Heart left ventricle (tissue), 16 donors: ENCODE measurements at places on chromosomes 4 and X. TPM values are rescaled to one million over a fixed set of nuclear protein-coding genes. Genes with fewer than 3 reads are reported as not detected.

- no peaks in the 10 kb centered on the region for H3K27me3 ChIP-seq
- no peak for DNase-seq
- peaks cover 22% of the 10 kb centered on the region for H3K4me1 ChIP-seq
Measured at GRCh38 chr4:48798117-48798516, 18.0 kb upstream of the FRYL start.

POU3F4 gene
- not detected for total RNA-seq

GATA1 gene
- not detected for total RNA-seq

- no peak overlapping the region for H3K4me3 ChIP-seq
- no peak overlapping the region for H3K27ac ChIP-seq
- DNase-seq, result no peak
- H3K27me3 ChIP-seq, result no peaks in the 10 kb centered on the region
Measured at GRCh38 chrX:104118765-104119164, 6.4 kb downstream of the ZCCHC18 start.

TLR2 gene
- total RNA-seq, result 4.3 TPM

NAA11 gene
- not detected for total RNA-seq

DNA sequence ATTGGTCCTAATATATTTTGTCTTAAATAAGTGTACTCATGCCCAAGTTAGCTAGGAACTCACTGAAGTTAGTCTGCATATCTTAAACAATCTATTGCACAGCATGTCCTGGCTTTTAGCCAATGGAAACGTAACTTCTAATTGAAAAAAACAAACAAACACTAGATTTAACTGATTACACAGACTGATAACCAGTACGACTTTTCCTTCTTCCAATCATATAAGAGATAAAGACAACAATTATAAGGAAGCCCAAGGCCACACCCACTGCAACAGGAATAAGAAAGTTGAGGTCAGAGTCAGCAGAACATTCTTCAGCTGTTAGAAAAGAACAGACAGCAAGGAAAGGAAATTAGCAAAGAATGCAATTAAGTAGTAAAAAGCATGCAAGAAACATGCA, 40.8 kb downstream of the LAMP2 start:
- peaks cover 4% of the 10 kb centered on the region for H3K4me1 ChIP-seq
- H3K4me3 ChIP-seq, result no peak overlapping the region
- no peak overlapping the region for H3K27ac ChIP-seq

CXCL13 gene
- total RNA-seq, result not detected

DNA sequence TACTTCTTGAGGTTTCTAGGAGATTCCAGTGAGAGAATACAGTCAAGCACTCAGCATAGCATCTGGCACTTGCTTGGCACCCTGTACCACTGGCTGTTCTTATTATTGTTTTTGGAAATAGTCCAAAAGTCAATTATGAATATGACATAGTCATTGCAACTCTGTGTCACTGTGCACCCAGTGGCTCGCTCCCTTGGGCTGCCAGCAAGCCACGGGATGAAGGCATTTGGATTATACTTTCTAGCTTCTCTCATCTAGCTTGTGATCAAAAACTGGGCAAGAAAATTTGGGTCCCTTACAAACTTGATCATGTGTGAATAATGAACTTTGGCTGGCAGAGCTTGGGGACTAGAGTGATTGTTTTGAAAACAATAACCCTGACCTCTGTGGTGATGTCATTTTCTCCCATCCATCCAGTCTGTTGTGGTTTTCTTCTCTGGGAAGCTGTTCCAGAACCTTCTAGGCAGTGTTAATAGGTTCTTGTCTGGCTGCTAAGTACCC, 32.7 kb upstream of the LIMCH1 start:
- H3K27me3 ChIP-seq, result no peaks in the 10 kb centered on the region
- peaks cover 26% of the 10 kb centered on the region for H3K4me1 ChIP-seq
- H3K27ac ChIP-seq, result no peak overlapping the region
- no peak overlapping the region for H3K4me3 ChIP-seq

GPC3 gene
- total RNA-seq, result 3.2 TPM

- no peak overlapping the region for H3K27ac ChIP-seq
- H3K36me3 ChIP-seq, result no peaks in the 10 kb centered on the region
- no peak overlapping the region for H3K4me3 ChIP-seq
- no peaks in the 10 kb centered on the region for H3K27me3 ChIP-seq
- no peak for DNase-seq
Measured at GRCh38 chrX:125826774-125827451, 339.2 kb downstream of the DCAF12L2 start.

- H3K36me3 ChIP-seq, result no peaks in the 10 kb centered on the region
- no peak for DNase-seq
- H3K27me3 ChIP-seq, result no peaks in the 10 kb centered on the region
- no peak overlapping the region for H3K4me3 ChIP-seq
- H3K4me1 ChIP-seq, result peaks cover 5% of the 10 kb centered on the region
Measured at GRCh38 chr4:14087921-14088320, 460.4 kb upstream of the BOD1L1 start.

DNA sequence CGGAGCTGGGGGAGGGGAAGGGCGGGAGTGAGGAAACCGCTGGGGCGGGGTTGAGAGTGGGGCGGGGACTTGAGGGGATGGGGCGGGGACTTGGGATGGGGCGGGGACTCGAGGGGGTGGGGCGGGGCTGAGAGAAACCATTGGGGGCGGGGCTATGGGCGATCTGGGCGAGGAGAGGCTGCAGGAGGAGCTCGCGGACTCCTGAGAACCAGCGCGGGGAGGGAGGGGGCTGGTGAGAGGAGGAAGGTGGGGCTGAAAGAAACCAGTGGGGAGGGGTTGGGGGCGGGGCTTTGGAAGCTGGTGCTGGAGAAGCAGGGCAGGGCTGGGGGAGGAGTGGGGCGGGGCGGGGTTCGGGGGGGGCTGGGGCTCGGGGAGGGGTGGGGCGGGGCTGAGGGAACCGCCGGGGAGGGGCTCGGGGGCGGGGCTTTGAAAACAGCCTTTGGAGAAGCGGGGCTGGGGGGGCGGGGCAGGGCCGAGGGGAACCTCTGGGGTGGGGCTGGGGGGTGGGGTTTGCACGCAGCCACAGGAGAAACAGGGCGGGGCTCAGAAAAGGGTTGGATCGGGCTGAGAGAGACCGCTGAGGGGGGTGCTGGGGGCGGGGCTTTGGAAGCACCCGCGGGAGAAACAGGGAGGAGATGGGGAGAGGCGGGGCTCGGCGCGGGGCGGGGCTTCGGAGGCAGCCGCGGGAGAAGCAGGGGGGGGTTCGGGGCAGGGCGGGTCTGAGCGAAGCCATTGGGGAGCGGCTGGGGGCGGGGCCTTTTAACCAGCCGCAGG, 777 bp upstream of the EOLA2 start:
- H3K27ac ChIP-seq, result peak overlapping the region; percentile 95
- peaks cover 5% of the 10 kb centered on the region for H3K4me1 ChIP-seq
- no peaks in the 10 kb centered on the region for H3K27me3 ChIP-seq
- H3K4me3 ChIP-seq, result peak overlapping the region; percentile 50
- peaks cover 3% of the 10 kb centered on the region for H3K36me3 ChIP-seq

VAMP7 gene
- total RNA-seq, result 26.6 TPM

- DNase-seq, result no peak
- no peak overlapping the region for H3K4me3 ChIP-seq
- no peak overlapping the region for H3K27ac ChIP-seq
- peaks cover 23% of the 10 kb centered on the region for H3K36me3 ChIP-seq
- H3K4me1 ChIP-seq, result peaks cover 81% of the 10 kb centered on the region
Measured at GRCh38 chr4:2487632-2488031, 18.7 kb downstream of the RNF4 start.

- H3K36me3 ChIP-seq, result no peaks in the 10 kb centered on the region
- no peaks in the 10 kb centered on the region for H3K27me3 ChIP-seq
- peaks cover 12% of the 10 kb centered on the region for H3K4me1 ChIP-seq
- DNase-seq, result no peak
Measured at GRCh38 chr4:48012824-48013223, 3.7 kb downstream of the CNGA1 start.

DNA sequence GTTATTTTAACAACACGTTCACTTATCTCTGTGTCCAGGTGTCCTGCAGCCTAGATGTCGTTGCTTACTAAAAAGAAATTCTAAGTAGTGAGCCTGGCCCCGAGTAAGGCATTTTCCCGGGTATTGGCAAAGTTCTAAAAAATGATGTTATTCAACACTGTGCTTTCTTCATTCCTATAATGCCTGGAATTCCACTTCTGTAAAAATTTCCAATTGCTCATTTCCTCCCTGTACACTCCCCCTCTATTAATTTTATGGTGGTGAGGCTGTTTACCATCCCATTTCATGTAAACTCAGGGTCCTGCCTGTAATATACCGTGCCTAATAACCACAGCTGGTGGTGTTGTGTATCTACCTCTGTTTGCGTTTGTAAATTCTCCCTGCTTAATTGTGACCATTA, 14.2 kb downstream of the BST1 start:
- H3K4me3 ChIP-seq, result no peak overlapping the region
- H3K36me3 ChIP-seq, result no peaks in the 10 kb centered on the region
- no peaks in the 10 kb centered on the region for H3K27me3 ChIP-seq

- H3K4me3 ChIP-seq, result no peak overlapping the region
- H3K27ac ChIP-seq, result no peak overlapping the region
Measured at GRCh38 chr4:188780686-188781085, 641.4 kb downstream of the TRIML1 start.

DNA sequence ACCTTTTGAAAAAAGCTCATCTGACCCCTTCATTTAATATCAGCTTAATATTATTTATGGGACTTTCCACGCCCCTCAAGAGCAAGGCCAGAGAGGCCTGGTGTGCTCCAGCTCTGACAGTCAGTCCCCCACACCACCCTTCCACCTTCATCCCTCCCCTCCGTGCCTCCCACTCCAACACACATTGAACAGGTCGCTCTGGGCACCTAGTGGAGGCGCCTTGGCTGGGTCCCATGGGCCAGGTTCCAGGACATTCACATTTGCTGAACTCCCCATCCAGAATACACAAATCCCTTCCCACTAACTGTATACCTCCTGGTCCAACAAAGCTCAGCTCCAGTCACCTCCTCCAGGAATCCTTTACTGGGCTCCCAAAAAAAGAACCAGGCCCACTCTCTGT, 137.5 kb downstream of the BCOR start:
- H3K36me3 ChIP-seq, result no peaks in the 10 kb centered on the region
- no peak overlapping the region for H3K27ac ChIP-seq
- H3K4me1 ChIP-seq, result peaks cover 4% of the 10 kb centered on the region
- no peak overlapping the region for H3K4me3 ChIP-seq
